ENCODE measurements at places on chromosomes 12 and 14.

GRCh38 chr14:34699873-34700621 is 14.3 kb downstream of the CFL2 start:
- DNase-seq, result no peak

GRCh38 chr12:6478416-6478815 is 7.9 kb upstream of the VAMP1 start:
- no peak for DNase-seq

DNA sequence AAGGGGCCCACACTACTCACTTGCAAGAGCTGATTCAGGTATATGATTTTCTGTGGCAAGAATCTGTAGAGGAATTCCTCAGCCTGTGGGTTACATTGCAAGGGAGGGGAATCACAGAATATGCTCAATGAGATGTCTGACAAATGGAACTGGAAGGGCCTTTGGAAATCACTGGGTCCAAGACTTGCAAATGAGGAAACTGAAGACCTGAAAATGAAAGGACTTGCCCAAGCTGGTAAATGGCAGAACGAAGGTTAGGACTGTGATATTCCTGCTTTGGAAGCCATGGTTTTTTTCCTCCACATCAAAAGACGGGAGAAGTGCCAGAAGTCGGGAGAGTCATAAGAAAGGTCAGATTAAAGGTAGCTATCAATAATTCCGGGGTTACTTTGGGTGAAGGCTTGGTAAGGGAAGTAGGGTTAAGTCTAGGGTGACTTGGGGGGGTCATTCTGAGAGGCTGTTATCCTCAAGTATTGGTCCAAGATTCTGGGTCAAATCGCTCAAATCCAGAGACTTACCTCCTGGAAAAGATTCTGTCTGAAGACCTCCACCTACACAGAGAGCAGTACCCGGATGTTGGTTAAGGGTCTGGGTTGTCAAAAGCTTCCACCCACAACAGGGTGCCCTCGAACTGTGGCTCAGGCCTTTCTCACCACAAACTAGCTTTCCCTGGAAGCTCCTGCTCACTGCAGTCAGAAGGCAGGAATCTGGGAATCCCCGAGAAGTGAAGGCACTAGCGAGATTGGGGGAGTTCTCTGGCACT is 539 bp downstream of the PSME2 start:
- DNase-seq, result no peak

DNA sequence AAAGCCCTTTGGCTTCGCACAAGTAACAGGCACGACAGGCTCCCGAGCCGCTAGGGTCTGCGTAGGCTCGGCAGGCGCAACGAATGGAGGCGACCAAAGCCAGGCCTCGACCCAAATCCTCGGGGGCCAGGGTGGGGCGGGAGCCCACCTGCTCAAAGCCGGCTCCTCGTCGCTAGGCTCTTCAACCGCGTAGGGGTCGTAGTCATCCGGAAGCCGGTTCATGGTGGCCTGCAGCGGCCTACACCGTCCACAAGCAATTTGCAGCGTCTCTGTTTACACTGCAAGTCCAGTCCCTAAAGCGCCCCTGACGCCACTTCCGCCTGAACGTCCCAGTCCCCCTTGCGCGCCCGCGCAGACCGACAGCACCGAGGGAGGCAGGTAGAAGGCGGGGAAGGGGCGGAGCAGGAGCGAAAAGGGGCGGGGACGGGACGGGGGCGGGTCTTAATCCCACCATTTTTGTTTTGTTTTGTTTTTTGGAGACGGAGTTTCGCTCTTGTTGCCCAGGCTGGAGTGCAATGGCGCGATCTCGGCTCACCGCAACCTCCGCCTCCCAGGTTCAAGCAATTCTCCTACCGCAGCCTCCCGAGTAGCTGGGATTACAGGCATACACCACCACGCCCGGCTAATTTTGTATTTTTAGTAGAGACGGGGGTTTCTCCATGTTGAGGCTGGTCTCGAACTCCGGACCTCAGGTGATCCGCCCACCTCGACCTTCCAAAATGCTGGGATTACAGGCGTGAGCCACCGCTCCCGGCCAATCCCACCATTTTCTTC is at the start of gene EAPP:
EAPP (minus strand) TSS at position 295 of the 774 bp plus-strand sequence; CDS start at position 222, 73 bp downstream.
- peak; percentile 98 for DNase-seq

DNA sequence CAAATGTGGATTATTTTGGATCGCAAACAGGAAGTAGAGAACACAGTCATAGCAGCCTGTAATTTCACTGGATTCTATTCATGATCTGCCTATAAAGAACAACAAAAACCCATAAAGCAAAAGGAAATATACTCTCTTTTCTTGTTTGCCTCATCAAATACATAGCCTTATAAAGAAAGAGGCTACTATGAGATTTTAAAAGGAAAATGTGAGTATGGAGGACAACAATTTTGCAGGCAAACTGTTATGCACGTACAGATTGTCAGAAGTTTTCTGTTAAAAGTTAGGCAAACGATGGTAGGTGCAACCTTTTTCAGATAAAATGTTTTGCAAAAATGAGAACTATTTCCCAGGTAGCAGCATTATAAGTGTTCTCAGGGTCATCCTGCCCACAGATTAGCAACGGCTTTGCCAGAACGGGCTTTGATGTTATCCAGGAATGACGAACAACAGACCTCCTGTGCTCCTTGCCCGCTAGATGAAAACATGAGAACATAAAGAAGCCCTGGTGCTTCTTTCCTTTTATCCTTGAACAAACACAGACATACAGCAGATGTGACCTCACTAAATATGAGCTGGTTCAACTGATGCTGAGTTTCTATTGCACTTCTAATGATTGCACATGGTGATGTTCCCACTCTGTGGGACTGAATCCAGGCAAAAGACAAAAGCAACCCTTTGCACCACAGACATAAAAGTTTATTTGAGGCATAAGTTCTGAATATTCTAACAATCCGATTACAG is 88.1 kb downstream of the ITPR2 start:
- DNase-seq, result no peak

All from ovary (tissue), 10 donors.